CD4-positive, alpha-beta memory T cell (primary cell): ENCODE measurements at places on chromosomes 2 and 18.

DNA sequence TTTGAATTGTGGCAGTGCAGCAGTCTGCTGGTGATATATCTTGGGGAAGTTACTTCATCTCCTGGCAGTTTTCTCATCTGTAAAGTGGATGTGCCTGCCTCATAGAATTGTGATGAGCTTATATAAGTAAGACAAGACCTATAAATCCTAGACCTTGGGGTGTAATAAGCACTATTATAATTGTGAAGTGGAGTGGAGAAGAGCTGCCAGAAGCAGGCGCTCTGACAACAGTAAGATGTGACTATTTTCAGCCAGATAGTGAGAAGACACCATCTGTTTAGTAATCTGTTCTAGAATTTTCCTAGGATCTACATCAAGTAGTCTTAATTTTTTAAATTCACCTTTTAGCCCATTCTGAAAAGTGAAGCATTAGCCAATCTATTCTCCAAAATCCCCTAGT lies 85.6 kb upstream of the TSPYL6 start:
- H3K27me3 ChIP-seq = peaks cover 5% of the 10 kb centered on the region
- DNase-seq = no peak
- H3K27ac ChIP-seq = no peak overlapping the region
- H3K4me1 ChIP-seq = no peaks in the 10 kb centered on the region
- no peaks in the 10 kb centered on the region for H3K36me3 ChIP-seq

DNA sequence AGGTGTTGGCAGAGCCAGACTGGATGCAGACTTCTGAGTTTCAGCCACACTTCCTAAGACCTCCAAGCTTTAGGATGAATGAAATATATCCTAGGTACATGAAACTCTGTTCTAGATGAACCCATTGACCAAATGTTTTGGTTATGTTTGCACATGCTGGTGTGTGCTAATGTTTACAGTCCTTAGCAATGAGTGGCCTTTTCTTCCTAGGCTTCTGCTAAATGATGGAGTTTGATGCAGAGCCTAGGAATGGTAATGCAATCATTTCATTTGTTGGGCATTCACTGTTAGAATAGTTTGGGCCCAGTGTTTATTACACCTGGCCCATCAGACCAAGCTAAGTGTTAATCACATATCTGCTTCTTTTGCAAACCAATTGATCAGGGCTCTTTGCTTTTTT lies 464.7 kb downstream of the MEIS1 start:
- no peaks in the 10 kb centered on the region for H3K27me3 ChIP-seq
- no peaks in the 10 kb centered on the region for H3K4me1 ChIP-seq
- no peak for DNase-seq
- no peaks in the 10 kb centered on the region for H3K36me3 ChIP-seq
- no peak overlapping the region for H3K4me3 ChIP-seq

DNA sequence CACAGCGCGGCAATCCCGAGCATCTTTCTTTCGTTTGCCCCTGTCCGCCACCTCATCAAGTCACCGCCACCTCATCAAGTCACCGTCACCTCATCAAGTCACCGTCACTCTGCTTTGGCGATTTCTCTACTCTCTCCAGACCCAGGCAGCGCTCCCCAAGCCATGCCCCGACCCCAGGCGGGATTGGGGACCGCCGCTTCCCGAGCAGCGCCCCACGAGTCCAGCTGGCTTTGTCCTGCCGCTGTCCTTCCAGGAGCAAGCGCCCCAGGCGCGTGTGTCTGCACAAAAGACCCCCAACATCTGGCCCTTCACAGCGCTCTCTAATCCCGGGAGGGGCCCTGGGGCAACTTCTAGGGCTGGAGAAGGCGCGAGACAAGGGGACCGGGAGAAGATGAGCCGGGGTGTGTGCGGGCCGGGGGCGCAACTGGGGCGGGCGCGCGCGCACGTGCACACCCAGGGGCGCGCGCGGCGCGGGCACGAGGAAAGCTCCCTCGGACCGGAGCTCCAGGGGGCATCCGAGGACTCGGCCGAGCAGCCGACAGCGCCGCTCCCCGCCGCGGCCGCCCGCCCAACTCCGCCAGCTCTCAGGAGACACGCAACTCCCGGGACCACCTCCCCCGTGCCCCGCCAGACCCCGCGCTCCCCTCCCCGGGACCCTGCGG lies 633 bp upstream of the RNF152 start:
- H3K4me1 ChIP-seq = peaks cover 6% of the 10 kb centered on the region
- H3K36me3 ChIP-seq = no peaks in the 10 kb centered on the region

- no peaks in the 10 kb centered on the region for H3K4me1 ChIP-seq
- peaks cover 64% of the 10 kb centered on the region for H3K36me3 ChIP-seq
- no peaks in the 10 kb centered on the region for H3K27me3 ChIP-seq
- H3K4me3 ChIP-seq = no peak overlapping the region
- H3K27ac ChIP-seq = no peak overlapping the region
- DNase-seq = no peak
Measured at GRCh38 chr2:238450440-238450861, 23.7 kb downstream of the ASB1 start.

- H3K4me1 ChIP-seq = no peaks in the 10 kb centered on the region
- no peaks in the 10 kb centered on the region for H3K36me3 ChIP-seq
- DNase-seq = no peak
- no peak overlapping the region for H3K27ac ChIP-seq
- no peaks in the 10 kb centered on the region for H3K27me3 ChIP-seq
Measured at GRCh38 chr2:144971786-144972335, 451.9 kb upstream of the ZEB2 start.

GRCh38 chr2:107276034-107276433 lies 390.1 kb upstream of the ST6GAL2 start:
- no peak for DNase-seq
- H3K36me3 ChIP-seq = no peaks in the 10 kb centered on the region
- no peaks in the 10 kb centered on the region for H3K27me3 ChIP-seq
- H3K4me3 ChIP-seq = no peak overlapping the region
- no peaks in the 10 kb centered on the region for H3K4me1 ChIP-seq

- DNase-seq = no peak
- no peaks in the 10 kb centered on the region for H3K27me3 ChIP-seq
- H3K27ac ChIP-seq = no peak overlapping the region
- no peaks in the 10 kb centered on the region for H3K4me1 ChIP-seq
Measured at GRCh38 chr2:166184789-166185188, 57.0 kb upstream of the SCN1A start.

- H3K4me1 ChIP-seq = no peaks in the 10 kb centered on the region
- no peak for DNase-seq
- H3K27ac ChIP-seq = no peak overlapping the region
- H3K27me3 ChIP-seq = no peaks in the 10 kb centered on the region
- no peak overlapping the region for H3K4me3 ChIP-seq
Measured at GRCh38 chr2:71558300-71559051, 105.1 kb downstream of the DYSF start.

DNA sequence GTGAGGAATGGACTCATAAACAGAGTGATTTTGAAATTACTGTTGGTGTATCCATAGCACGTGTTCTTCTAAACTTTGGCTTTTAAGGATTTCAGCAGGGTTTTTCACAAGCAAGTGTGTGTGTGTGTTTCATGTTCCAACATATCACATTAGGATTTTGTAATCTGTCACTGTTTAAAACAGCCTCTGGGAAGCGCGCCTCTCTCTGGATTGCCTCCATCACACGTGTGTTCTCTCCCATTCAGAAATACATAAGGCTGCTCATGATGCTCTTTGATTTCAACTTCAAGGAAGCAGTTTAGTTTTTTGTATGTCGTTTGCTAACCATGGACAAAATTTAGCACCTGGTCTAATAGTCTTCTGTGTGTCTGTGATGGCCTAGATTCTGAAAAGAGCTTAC lies 370.4 kb downstream of the MTX2 start:
- H3K4me1 ChIP-seq = peaks cover 3% of the 10 kb centered on the region
- no peak overlapping the region for H3K4me3 ChIP-seq
- DNase-seq = no peak
- H3K27ac ChIP-seq = no peak overlapping the region
- H3K36me3 ChIP-seq = no peaks in the 10 kb centered on the region

GRCh38 chr2:219496247-219496824 lies 2.4 kb upstream of the GMPPA start:
- H3K4me1 ChIP-seq = peaks cover 37% of the 10 kb centered on the region
- no peaks in the 10 kb centered on the region for H3K36me3 ChIP-seq

DNA sequence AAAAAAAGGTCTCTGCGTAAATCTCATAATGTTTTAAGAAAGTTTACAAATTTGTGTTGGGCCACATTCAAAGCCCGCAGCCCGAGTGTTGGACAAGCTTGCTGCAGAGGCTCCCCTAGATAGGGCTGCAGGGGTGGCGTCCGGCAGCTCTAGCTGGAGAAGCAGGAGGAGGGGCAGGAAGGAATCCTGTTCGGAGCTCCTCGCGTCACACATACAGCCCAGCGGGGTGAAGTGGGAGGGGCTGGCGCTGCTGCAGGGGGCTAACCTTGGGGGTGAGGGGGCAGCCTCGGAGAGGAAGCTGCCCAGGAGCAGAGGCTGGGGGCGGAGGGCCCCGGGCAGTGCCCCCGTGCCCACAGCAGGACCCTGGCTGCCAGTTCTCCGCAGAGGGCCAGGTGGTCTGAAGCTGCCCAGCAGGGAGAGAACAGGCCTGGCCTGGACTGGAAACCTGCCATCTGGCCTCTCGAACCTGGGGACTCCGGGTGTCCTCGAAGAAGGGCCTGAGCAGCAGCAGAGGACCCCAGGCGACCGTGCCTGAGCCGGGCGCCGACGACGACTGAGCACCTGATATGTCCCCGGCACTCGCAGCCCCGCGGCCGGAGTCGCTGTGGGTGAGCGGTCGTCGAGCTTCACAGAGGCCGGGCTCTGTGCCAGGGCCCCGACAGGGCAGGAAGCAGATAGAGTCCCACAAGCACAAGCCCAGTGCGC lies 2.6 kb upstream of the GPR35 start:
- no peaks in the 10 kb centered on the region for H3K27me3 ChIP-seq
- no peaks in the 10 kb centered on the region for H3K36me3 ChIP-seq
- peak overlapping the region; percentile 81 for H3K27ac ChIP-seq
- DNase-seq = peak; percentile 60
- peaks cover 76% of the 10 kb centered on the region for H3K4me1 ChIP-seq
- no peak overlapping the region for H3K4me3 ChIP-seq

- H3K36me3 ChIP-seq = peaks cover 28% of the 10 kb centered on the region
- no peak for DNase-seq
- H3K27me3 ChIP-seq = no peaks in the 10 kb centered on the region
- H3K4me1 ChIP-seq = peaks cover 43% of the 10 kb centered on the region
Measured at GRCh38 chr2:216497382-216498069, 1.1 kb upstream of the RPL37A start.
